ENCODE measurements at places on chromosomes 6 and 20.

DNA sequence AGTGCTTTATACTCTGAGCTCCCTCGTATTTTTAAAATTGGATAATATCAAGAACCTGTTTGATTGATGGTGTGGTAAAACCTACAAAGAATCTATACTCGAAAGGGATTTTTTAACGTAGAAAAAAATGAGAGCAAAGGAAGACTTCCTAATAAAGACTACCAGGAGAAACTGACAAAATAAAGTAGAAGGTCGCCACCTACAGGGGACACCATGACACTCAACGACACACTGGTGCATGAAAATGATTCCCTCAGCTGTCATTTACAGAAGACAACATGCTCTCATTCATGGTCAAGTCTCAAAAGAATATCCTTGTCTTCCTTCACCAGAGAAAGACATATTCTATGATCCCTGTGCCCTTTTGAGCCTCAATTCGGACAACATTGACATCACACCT is 10.1 kb upstream of the NHSL1 start:
- DNase-seq: peak; percentile 7

- peak; percentile 58 for DNase-seq
Measured at GRCh38 chr6:53484476-53485280, 60.2 kb downstream of the GCLC start.

- no peak for DNase-seq
Measured at GRCh38 chr20:47062226-47062890, 167.7 kb downstream of the EYA2 start.

DNA sequence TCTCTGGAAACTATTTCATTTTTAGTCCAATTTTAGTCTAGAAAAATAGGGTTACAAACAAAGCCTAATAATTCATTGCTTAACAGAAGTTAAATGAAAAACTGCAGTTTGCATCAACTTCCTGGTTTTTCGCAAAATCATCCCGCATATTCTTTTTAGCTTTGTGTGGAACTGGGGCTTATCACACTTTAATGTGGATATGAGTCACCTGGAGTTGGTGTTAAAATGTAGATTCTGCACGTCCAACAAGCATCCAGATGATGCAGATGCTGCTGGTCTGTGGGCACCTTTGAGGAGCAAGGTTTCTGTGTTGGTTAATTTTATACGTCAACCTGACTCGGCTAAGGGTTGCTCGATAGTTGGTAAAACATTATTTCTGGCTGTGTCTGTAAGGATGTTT is 126.1 kb downstream of the PLCB4 start:
- no peak for DNase-seq

- DNase-seq: no peak
Measured at GRCh38 chr6:67639161-67639560, 995.9 kb upstream of the ADGRB3 start.

DNA sequence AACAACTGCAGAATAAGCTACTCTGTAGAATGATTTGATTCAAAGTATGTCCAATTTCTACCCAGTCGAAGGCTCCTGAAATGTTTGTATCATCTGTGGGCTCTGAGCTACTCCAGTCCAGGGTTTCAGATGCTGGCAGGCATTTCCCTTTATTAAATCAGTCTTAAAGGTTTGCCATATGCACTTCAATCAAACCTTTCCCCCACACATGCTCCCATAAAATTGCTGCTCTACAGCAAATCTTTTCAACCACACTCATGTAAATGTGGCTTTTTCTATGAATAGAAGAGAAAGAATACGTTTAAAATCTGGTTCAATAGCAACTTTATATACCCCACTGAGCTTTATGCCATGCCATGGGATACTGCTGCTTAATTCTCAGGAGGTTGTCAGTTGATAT is 242.4 kb upstream of the MAP3K7 start:
- no peak for DNase-seq

GRCh38 chr6:135458051-135458450 is 39.5 kb downstream of the AHI1 start:
- DNase-seq: no peak

DNA sequence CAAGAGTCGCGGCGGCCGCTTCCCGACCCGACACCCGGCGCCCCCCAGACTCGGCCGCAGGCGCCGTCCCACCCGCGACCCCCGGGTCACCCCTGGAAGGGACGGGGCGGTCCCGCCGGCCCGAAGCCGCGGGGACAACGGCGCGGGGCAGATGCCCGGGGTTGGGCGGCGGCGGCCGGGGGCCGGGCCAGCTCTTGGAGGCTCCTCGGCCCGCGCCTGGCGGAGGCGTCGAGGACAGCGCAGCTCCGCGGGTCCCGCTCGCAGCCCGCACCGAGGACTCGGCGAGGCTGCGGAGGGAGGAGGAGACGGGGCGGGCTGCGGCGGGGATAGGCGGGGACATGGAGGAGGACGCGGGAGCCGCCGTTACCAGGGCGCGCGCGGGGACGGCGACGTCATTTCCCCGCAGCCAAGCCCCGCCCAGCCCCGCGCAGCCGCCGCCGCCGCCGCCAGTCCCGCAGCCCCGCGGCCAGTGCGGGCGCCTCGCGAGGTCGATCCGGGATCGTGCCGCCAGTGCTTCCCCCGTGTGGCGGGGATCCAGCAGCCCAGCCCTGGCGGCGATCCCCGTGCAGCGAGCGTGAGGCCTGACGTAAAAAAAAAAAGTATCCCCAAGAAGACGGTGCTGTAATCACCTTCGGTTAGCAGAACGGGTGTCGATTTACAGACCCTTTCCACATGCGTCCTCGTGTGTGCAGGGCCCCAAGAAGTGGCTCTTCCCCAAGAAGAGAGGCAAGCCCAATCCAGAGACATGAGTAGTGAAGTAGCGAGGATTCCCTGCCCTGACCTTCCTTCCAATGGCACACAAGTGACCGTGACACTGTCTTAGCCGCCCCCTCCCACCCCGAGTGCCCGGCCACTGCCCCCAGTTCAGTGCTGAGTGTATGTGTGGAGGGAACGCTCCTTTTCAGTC is at the start of gene FAM184A:
Gene FAM184A, minus strand, starts transcription at position 289 of the 907 bp plus-strand sequence. CDS start 365 bp downstream, outside the sequence.
- DNase-seq: peak; percentile 77

- no peak for DNase-seq
Measured at GRCh38 chr20:38651154-38651553, 49.5 kb downstream of the ARHGAP40 start.

DNA sequence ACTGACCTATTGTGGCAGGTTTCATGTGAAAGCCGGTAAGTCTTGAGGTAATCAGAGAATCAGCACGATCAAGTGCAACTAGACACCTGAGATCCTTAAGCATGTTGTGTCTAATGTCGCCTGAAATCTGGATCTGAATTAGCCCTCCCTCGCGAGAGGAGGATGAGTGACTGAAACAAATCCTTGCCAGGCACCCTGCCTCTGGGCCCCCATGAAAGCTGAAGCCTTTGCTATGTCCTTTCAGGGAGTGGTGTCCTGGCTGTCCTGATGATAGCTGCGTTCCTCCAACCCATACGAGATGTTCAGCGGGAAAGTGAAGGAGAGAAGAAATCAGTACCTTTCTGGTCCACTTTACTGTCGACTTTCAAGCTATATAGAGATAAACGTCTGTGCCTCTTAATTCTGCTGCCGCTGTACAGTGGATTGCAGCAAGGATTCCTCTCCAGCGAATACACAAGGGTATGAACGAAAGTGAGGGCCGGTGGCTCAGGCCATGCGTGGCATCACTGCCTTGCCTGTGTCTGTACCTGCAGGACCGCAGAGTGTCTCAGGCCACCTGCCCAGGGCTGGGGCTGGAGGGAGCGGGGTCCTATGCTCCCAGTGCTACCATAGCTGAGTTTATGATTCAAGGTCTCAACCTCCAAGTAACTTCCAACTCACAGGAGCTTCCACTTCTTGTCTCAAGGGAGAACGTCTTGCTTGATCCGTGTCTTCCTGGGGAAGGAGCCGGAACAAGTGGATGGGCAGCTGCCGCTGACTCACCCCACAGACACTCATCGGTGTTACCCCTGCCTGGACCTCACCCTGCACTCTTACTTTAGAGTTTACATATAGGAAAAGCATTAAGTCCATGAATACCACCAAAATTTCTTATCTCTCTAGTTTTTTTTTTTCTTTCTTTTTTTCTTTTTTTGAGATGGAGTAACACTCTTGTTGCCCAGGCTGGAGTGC is 12.8 kb downstream of the UNC93A start:
- DNase-seq: no peak

GRCh38 chr20:47296950-47297349 is 59.5 kb downstream of the ZMYND8 start:
- DNase-seq: no peak

- DNase-seq: no peak
Measured at GRCh38 chr6:127518191-127518709, 885 bp downstream of the MTCL3 start.

- DNase-seq: no peak
Measured at GRCh38 chr6:3336066-3336786, 77.5 kb downstream of the PSMG4 start.

DNA sequence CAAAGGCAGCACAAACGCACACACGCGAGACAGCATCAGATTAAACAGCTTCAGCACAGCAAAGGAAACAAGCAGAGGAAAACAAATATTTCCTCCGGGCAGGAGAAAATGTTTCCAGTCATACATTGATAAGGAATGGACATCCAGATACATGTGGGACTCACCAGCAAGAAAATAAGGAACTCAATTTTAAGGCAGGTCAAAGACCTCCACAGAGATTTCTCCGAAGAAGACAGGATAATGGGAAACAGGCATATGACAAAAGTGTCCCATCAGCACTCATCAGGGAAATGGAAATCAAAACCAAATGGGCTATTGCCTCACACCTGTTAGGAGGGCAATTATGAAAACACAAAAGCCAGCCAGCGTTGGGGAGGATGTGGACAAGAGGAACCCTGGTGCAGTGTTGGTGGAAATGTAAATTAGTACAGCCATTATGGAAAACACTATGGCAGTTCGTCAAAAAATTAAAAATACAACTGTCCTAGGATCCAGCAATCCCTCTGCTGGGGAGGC is 9.7 kb upstream of the SLCO4A1 start:
- DNase-seq: no peak

DNA sequence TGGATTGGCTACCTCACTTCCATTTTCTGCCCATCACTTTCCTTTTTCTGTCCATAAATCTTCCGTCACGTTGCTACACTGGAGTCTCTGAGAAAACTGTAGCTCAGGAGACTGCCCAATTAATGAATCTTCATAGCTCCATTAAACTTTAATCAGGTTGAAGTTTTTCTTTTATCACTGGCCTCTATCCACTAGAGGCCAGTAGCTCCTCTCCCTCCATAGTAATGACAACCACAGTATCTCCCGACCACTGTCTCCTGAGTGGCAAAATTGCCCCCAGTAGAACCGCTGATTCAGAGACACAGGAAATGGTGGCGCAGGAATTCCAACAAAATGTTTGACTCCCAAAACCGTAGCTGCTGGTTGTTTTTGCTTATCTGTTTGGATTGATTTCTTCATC is 18.4 kb upstream of the DOK5 start:
- no peak for DNase-seq

DNA sequence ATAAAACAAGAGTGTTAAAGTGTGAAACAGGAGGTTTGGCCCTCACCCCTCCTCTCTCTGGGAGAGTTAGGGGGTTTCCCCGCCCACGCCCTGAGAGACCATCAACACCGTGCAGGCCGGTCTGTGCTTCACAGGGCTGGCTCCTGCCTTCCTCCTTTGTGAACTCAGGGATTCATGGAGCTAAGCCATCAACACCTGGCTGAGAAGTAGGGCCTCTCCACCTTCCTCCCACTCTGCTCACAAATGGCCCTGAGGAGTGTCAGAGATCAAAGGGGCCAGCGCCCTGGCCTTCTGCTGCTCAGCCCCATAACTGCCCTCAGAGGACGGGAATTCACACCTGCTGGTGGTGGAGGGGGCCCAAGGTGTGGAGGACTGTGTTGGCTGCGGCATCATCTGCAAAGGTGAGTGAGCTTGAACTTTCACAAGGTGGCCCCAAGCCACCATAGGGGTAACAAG is 88.6 kb downstream of the PSMB1 start:
- no peak for DNase-seq

GRCh38 chr6:45420909-45421708 is 43.4 kb upstream of the SUPT3H start:
- DNase-seq: no peak

- no peak for DNase-seq
Measured at GRCh38 chr20:29298271-29298590, 1959.2 kb upstream of the DEFB115 start.

GRCh38 chr6:149140137-149140909 is 177.2 kb upstream of the TAB2 start:
- DNase-seq: peak; percentile 25

GRCh38 chr20:37253087-37253486 is 8.5 kb downstream of the GHRH start:
- DNase-seq: no peak

GRCh38 chr20:31678389-31679356 is 41.0 kb downstream of the COX4I2 start:
- no peak for DNase-seq

GRCh38 chr6:163738725-163739407 is 324.3 kb downstream of the QKI start:
- no peak for DNase-seq

DNA sequence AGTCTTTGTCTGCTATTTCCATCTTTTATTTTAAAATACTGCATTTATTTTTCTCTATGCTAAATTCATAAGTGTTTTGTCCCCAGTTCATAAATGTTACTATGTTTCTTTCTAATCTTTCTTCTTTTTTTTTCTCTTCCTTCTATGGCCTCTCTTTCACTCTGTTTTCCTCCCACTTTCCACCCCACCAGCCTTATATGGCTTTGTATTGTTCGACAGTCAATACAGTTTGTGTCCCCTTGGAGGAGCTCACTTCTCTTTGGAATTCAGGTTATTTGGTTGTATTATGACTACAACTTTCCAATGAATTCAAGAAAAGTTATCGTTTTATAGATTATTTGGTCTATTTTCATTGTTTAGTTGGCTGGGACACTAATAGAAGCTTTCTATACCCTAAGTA is 393.5 kb downstream of the NKAIN2 start:
- no peak for DNase-seq

GRCh38 chr20:44664131-44664530 is 12.6 kb upstream of the ADA start:
- no peak for DNase-seq

GRCh38 chr6:96227135-96227534 is 211.4 kb downstream of the FUT9 start:
- no peak for DNase-seq

DNA sequence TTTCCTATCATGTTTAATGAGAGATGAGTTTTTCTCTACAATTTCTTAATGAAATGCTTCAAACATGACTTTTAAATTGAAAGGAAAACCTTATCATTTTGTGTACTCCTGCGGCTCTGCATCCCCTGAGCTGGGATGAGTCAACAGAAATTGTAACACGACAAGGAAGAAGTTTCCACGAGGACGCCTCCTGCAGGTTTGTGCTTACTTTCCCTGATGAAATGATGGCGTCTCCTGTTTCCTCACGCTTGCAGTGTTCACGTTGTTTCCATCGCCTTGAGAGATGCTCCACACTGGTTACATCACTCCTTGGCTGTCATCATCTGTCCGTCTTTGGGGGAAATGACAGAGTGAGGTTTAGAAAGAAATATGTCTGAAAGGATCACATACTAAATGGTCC is 233.7 kb upstream of the ZFP64 start:
- no peak for DNase-seq

GRCh38 chr6:141704151-141704550 is 428.6 kb upstream of the GJE1 start:
- no peak for DNase-seq
